ENCODE measurements at places on chromosomes 11 and 22.

- DNase-seq: peak; percentile 45
Observed at GRCh38 chr11:108592591-108593213, 866 bp downstream of the EXPH5 start.

GRCh38 chr22:44180706-44181032 lies at the start of gene PARVG:
PARVG (plus strand) TSS chr22:44180925; CDS start chr22:44183330, 2,405 bp downstream.
- DNase-seq: no peak

DNA sequence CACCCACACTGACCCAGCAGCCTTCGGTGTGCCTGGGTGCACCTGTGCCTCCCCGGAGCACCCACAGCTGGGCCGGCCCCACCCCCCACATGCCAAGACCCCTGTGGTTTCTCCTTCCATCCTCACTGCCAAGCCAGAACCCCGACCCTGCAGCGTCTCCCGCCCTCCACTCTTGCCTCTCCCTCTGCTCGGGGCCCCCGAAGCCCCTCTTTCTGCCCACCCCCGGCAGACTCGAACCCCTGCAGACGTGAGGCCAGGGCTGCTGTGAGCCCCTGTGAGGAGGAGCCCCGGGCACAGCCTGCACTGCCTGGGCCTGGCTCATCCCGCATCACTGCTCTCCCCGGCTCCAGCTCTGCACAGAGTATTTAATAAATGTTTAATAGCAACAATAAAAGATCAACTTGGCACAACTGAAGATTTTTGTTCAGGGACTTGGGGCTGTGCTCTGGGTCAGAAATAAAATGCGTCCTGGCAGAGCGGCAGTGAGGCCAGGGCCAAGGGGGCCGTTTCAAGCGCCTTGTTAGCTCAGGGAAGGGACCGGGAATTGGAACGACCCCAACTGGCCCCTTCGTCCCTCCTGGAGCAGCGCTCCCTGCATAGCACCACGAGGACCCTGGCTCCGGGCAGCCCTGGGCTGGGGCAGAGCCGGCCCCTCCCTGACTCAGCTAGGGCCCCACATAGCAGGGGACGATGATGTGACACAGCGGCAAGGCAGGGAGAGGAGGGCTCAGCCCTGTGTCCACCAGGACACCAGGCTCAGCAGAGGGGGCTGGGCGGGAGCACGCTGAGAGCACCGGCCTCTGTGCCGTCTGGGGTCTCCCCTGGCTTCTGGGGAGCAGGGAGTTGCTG lies 520.8 kb downstream of the BRD1 start:
- DNase-seq: no peak

DNA sequence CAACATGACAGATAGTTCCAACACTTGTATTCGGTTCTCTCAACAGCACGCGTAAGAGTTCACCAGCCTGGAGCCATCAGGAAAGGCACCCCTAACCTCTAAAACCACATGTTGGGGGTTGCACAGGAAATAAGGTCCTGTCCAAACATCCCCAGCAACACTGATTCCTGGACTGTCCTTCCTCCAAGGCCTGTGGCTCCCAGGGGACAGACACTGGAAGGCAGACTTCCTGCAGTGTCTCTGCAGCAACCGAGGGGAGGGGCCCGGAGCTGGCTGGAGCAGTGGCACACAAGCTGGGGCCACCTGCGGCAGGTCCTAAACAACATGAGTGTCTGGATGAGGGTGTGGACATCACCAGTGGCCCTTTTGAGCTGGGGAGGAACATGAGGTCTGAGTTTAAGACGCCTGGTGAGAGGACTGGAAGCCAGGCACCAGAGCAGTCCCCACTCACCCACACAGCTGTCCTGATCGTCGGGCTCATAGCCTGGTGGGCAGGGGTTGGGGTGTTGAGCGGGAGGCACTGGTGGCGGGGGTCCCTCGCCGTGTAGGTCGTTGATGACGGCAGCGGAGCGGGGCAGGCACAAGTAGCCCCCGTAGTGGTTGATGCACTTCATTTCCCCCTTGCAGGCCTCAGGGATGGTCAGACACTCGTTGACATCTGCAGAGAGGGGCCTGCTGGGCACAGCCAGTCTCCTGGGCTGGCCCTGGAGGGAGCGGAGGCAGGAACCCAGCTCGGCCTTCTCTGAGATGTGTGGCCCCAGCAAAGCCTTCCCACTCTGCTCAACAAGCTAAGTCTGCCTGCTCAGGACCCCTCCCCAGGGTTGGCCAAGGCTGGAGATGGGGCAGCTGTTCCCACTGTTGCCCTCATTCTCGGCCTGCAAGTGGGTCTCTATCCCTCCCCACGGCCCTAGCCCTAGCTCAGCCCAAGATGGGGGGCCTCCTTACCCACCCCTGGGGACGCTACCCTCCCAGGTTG lies 1.6 kb downstream of the EFEMP2 start:
- DNase-seq: no peak

DNA sequence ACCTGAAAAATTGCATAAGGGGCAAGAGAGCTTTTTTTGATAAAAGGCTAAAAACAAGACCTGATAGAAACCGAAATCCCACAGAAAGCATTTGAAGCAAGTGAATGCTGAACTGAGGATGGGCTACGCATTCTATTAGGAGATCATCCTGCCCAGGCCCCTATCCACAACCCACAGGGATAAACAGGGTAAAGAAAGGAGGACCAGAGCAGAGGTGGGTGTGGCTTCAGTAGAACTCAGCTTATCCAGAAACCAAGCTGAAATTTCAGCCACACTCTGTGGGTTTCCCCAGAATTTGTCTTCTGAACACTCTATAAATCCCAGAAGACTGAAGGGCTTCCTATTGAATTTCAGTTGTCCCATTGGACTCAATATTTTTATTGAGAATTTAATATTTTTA lies 195.1 kb downstream of the ETS1 start:
- DNase-seq: no peak

DNA sequence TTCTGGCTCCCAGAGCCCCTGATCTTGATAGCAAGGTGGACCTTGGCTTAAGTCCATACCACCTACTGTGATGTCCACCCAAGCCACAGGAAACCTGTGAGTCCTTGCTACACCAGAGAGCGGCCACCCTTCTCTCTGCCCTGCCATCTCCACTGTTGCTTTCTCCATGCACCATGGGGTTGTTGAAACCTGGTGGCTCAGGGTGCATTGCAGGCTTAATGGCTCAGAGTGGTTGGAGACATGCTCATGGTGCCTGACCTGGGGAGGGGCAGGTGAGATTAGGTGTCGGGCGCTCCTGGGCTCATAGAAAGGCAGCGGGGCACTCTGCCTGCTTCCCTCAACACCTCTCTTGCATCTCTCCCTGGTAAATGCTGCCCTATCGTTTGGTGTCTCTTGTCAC lies 25.0 kb upstream of the CACNG2 start:
- no peak for DNase-seq

DNA sequence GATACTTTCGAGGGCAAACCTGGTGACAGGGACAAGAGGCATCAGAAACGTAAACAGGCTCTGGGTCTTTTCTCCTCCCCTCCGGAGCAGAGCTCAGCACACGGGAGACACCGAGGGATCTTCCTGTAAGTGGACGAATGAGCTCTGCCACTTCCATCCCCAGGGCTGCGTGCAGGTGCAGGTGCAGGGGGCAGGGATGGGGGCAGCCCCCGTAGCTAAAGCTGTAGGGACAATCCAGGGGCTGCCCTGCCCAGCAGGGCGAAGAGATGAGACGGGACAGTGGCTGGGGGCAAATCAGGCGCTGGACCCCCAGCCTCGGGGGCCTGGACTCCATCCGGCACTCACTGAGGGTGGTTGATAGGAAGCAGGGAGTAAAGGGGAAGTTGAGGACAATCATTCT lies 505.4 kb downstream of the BRD1 start:
- DNase-seq: no peak

DNA sequence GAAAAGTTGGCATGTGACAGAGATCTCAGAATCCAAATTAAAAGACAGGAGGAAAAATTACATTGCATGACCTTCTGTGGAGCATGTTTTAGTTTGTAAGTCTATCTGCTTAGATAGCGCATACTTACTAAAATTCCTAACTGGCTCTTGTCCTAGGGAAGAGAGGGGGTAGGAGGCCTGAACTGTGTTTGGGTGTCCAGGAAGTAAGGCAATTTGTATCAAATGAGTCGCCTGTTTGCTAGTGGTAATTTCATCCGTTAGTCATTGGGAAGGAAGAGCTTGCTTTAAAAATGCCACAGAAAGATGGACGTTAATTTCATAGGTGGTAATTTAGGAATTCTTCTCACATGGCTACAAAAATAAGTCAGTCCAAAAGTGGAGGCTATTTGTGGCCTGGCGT lies 18.5 kb downstream of the GRK3 start:
- peak; percentile 70 for DNase-seq

GRCh38 chr11:115707180-115707905 lies 203.1 kb upstream of the CADM1 start:
- DNase-seq: no peak

- no peak for DNase-seq
Observed at GRCh38 chr22:35197071-35197470, 60.2 kb upstream of the HMGXB4 start.

GRCh38 chr11:69397732-69398131 lies 83.7 kb upstream of the LINC01488 start:
- DNase-seq: no peak

DNA sequence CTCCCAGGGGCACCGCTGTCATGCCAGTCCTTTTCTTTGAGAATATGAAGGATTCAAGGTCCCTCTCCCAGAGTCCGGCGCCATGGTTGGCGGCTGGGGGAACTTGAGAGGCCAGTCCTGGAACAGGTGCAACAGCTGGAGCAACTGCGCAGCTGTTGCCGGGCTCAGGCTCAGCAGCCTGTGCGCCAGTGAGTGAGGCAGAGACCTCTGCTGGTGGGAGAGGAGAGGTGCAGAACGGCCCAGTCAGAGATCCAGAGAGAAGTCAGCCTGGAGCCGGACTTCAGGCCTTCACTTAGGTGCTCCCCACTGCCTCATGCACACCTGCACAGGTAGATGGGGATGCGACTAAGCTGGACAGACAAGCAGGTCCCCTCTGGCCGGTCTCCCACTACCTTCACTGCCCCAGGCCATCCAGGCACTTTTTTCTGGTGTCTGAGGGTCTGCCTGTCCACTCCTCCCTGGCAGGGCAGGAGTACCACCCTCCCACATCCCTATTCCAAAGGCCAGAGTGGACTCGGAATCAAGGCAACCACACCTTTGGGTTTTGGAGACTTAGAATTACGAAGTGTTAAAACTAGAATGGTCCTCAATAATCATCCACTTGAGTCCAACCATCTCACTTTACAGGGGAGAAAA lies 4.6 kb downstream of the CHRDL2 start:
- DNase-seq: peak; percentile 88

DNA sequence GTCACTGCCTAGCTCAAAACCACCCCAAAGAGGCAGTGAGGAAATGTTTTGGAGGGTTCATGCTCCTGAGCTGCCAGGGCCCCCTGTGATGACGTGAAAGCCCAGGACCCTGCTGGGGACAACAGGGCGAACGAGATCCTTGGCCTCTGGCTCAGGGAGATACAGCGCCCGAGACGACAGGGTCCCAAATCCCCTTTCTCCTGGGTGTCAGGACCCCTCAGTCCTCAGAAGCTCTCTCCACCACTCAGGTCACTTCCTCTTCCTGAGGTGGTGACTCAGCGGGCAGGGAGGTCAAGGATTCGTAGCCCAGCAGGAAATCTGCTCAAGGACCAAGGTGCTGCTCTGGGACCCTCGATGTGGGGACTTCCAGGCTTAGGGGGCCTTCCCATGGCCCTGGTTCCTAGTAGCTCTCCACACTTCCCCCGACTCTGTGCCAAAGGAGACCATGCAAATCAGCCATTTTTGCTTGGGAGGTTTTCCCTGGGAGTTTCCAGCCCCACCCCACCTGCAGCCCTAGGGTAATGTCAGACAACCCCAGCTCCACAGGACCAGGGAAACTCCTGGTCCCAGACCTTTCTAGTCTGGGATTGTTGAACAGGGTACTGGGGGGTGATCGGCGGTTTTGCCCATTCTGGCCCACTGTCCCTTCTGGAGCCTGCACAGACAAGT lies 12.8 kb downstream of the BCL9L start:
- peak; percentile 55 for DNase-seq

DNA sequence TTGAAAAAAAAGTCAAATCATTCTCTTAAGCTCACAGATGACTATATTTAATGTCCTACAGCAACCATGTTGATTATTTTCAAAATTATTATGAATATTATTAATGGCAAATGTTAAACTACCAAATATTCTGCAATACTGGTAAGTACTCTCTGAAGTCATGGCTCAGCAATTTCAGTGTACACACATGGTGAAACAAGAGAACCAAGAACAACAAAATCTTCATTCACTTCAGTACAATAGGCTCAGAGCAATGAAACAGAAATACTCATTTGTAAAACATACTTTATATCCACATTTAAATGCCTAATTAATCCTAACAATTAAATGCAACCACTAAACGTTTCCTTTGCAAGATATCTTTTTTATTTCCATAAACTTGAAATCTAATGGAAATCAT lies 347.2 kb downstream of the TTC28 start:
- DNase-seq: peak; percentile 8

- peak; percentile 33 for DNase-seq
Observed at GRCh38 chr11:112025707-112026106, 499 bp downstream of the DLAT start.

- DNase-seq: peak; percentile 52
Observed at GRCh38 chr11:115672999-115673411, 168.8 kb upstream of the CADM1 start.

DNA sequence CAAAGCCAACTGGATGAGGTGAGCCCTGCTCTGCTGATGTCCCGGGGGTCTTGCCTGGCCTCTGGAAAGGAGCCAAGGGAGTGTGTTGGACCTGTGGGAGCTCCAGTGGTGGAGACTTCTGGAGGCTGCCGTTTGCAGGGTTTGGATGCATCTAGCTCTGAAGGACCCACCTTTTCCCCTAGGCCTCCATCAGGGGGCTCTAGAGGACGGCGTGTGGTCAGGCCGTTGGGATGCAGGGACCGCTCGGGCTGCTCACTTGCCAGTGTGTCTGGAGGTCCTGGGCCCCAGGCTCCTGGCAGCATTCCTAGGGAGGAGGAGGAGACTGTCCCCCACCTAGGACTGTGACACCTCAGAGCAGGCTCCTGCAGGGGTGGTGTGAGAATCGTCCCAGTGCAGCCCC lies 58.3 kb downstream of the PRDM11 start:
- peak; percentile 10 for DNase-seq

- DNase-seq: no peak
Observed at GRCh38 chr11:27963370-27963769, 144.6 kb downstream of the KIF18A start.

- DNase-seq: no peak
Observed at GRCh38 chr11:6232899-6233298, 1.5 kb downstream of the FHIP1B start.

DNA sequence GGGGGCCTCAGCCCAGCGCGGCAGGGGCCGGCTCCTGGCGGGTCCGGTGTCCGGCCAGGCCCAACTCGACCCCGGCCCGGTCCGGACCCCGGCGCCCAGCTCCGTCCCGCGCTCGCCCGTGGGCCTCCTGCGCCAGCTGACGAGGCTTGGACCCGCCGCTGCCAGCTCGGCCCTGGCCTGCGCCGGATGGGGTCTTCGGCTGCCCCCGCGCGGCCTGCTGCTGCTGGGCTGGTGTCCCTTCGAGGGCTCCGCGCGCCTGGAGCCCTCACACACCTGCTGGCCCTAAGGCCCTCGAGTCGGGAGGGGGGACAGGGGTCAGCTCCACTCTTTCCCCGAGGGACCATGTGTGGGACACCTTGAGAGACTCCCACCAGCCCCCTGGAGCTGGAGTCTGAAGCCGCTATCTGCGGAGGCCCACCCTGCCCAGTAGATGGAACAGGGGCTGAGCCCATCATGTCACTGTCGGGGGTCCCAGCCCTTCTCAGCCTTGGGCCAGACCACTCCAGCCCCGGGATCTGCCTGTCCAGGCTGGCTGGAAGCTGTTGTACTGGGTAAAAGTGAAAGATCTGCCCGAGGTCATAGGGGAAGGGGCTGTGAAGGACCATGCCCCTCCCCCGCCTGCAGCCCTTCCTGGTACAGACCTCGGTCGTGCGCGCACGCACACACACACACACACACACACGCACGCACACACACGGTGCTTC lies 768 bp upstream of the CDKN1C start:
- no peak for DNase-seq
